ENCODE measurements at places on chromosomes 1 and 21.

DNA sequence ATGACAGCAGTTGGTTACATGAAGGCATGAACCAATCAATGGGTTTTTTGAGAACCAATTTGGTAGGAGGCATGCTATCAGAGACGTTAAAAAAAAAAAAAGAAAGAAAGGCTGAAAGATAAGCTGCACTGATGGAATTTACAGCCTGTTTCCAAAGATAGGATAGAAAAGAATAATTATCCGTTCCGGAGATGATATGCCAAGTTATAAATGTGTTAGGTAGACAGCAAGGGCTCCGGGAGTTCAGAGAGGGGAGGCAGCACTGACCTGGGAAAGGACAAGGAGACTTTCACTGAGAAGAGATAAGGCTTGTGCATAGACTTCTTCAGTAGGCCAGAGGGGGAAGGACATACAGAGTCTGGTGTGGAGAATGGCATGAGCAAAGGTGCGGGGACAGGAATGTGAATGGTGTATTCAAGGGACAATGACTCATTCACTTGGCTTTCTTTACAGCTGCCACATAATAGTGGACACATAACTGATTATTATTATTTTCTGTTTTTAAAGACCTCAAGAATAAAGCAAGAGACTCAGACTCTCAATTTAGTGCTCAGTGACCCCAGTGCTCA is 24.8 kb upstream of the ACBD6 start:
- DNase-seq: no peak

DNA sequence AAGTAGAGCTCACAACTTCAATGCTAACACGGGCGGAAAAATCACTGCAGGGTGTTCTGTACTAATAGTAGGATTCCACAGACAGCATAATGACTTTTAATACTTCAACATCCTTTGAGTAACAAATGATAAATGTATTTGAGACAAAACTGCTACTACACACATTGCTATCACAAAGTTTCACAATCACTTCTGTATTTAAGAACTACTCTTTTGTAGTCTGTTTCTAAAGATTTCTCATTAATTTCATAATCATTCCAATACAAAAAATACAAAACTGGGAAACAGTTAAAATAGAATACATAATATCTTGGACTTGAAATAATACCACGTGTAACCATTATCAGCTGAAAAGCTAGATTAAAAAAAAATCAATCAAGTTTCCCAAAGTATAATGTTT is 2.7 kb downstream of the HMGN1 start:
- DNase-seq: no peak

- DNase-seq: no peak
Measured at GRCh38 chr1:71548398-71548890, 467.6 kb upstream of the ZRANB2 start.

- no peak for DNase-seq
Measured at GRCh38 chr1:229111703-229112319, 159.1 kb upstream of the RAB4A start.

DNA sequence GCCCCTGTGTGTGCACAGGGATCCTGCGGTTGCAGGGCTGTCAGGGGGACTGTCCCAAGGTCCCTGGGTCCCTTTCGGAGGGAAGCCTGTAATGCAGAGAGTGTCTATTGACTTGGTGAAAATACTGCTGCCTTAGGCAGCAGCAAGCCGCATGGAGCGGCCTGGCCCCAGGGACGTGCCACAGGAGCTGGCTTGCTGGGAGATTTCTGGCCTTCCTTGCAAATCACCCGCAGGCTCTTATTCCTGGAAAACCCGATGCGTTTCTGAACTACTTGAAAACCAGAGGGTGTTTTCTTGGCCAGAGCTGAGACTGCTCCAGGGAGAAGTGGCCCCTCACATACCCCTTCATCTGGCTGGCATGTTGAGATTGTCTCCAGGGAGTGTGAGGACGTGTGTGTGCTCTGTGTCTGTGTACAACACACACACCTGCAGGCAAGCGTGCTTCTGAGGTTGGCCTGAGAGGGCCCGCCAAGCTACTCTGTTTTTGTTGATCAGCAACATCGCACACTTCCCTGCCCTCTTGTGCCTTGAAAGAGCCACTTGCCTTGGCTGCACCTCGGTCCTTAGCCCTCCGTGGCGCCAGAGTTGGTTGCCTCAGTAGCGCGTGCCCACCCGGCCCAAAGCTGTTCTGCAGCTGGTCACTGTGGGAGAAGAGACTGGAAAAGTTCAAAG is 10.5 kb downstream of the PRDM16 start:
- DNase-seq: no peak

DNA sequence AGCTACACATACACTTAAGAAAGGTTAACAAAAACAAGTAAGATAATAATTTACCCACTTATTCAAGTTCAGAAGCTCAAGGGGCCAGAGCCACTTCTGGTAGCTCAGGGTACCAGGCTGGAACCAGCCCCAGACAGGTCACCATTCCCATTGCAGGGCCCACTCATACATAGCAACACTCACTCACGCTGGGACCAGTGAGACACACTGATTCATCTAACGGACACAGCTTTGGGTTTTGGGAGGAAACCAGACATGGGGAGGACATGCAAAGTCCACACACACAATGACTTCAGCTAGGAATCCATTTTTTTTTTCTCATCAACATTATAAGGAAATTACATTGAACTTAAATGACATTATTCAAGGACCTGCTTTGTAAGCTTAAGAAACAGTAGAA is 169.1 kb downstream of the ZC3H11B start:
- DNase-seq: no peak

GRCh38 chr1:6912518-6912917 is 127.3 kb downstream of the CAMTA1 start:
- no peak for DNase-seq

DNA sequence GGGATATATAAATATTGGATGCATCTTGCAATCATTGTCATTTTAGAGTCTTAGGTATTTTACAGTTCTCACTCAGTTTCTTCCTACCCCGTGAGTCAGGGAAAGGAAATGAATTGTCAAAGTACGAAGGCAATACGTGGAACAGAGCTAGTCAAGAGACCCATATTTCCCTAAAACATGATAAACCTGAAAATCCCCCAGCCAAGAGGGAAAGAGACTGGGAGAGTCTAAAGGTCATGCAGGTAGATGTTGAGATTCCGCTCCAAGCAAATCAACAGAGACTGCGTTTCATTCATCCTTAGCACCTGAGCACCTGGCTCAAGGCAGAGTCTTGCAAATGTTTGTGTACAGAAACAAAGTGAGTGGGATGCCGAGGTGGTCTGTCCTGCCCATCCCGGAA is 58.0 kb downstream of the SH3GLB1 start:
- DNase-seq: no peak

DNA sequence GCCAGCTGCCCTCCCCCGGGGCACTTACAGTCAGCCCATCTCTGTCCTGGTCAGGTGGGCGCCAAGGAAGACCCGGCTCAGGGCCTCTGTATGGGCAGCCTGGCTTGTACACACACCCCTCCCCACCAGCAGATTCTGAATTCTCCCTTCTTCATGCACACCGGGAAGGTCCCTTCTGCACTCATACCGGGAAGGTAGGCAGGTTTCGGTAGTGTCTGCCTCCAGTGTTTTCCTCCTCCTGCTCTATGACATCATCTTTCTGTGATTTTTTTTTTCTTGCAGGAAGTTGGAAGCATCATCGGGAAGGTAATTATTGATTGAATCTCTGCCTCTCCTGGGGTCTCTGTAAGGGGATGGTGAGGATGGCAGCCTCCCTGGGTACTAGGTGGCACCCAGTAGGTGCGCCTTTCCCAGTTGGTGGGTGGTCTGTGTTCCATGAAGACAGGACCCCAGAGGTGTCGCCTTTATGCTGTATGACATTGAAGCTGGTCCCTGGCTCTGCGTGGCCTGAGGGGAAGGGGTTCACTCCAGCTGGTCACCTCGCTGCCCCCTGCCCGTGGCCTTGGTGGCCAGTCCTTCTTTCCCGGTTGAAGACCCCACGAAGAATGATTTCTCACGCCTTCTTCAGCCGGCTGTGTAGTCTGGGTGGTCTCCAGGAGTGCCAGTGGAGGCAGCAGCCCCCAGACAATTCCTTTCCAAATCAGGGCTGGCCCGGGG is 82.1 kb upstream of the COL6A1 start:
- no peak for DNase-seq

GRCh38 chr1:220707160-220707559 is 17.0 kb downstream of the C1orf115 start:
- no peak for DNase-seq

DNA sequence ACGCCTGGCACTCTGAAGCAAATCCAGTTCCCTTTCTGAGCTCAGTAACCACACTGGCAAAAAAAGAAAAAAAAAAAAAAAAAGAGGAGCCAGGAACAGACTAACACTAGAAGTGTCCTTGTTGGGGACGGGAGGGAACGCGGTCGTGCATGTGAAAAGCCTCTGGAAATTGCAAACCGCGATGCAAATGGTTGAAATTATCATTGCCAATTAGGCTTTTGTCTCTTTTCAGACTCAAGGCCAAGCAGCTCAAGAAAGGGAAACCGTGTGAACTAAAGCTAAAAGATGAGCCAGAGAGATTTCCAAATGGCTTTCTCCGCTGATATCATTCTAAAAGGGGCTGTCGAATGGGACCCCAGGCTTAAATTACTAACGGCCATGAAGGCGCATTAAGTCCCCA is 13.5 kb downstream of the TRABD2B start:
- DNase-seq: no peak

- no peak for DNase-seq
Measured at GRCh38 chr1:219477861-219478260, 135.0 kb downstream of the ZC3H11B start.

DNA sequence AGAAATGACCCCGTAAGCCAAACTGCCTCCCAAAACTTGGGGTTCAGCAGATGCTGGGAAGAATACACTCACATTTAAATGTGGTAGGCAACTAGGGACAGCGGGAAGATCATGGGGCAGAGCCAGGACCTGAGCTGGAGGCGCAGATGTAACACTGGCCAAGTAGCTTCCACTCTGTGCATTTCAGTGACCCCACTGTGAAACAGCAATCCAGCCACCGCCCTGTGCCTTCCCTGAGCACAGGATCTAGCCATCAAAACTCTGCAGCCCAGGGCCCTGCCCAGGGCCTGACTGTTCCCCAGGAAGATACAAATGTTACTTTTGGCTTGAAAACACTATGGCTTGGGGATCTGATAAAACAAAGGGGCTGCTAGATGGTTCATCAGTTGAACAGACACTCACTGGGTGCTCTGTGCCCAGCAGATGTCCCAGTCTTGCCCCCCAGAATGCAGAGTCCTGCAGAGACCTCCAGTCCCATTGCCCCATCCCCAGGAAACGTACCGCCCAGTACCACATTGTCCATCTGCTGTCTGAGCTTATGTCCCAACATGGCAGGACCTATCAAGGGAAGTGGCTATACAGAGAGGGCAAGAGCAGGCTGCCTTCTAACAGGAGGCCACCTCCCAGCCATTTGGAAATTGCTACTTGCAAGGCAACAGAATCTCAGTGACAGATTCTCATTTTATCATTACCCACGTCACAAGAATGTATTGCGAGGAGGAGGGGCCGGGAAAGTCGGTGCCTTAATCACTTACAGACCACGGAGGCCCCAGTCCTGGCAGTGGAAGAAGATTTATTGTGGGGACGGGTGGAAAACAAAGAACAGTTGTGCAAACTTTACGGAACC is 124.0 kb downstream of the DMRTB1 start:
- peak; percentile 11 for DNase-seq

- no peak for DNase-seq
Measured at GRCh38 chr1:186149591-186149990, 225.5 kb downstream of the TPR start.

GRCh38 chr1:216535059-216535458 is 111.8 kb upstream of the USH2A start:
- no peak for DNase-seq

DNA sequence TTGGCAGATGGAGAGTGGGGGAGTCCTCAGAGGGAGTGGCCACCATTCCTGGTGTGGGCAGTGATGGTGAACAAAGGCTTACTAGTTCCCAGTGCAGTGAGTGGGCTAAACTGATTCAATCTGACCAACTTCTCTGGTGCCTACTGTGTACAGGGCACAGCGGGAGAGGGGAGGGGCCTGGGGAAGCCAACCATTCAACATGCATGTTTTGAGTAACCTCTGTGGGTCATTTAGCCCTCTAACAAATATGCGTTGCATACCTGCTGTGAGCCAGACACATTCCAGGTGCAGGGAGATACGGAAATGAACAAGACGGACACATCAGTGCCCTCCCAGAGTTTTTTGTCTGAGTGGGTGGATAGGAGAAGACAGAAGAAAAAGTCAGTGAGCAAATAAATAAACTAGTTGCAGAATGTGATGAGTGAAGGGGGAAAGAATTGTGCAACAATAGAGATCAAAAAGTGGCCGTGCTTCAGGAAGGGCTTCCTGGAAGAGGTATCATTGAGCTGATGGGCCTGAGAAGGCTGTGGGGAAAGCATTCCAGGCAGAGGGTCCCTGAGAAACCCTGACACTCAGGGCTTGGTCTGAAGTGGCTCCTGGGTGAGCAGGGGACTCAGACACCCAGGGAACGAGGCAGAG is 78.8 kb downstream of the EPHB2 start:
- no peak for DNase-seq

DNA sequence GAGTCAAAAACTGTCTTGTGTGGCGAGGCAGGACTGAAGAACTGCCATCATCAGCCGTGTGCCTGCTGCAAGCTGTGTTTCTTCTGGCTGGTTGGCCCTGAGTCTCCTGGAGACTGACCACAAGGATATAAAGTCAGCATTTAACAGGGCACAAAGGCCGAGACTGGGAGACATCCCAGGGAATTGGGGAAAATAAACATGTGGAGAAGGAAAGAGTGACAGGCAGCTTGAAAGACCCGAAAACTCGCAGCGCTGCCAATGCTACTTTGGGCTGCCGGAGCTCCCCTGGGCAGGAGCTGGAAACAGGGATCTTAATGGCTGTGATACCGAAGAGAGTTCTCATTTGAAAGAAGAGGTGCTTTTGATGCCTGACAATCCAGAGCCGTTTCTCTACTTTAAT is 125.3 kb upstream of the HMGB4 start:
- DNase-seq: no peak

DNA sequence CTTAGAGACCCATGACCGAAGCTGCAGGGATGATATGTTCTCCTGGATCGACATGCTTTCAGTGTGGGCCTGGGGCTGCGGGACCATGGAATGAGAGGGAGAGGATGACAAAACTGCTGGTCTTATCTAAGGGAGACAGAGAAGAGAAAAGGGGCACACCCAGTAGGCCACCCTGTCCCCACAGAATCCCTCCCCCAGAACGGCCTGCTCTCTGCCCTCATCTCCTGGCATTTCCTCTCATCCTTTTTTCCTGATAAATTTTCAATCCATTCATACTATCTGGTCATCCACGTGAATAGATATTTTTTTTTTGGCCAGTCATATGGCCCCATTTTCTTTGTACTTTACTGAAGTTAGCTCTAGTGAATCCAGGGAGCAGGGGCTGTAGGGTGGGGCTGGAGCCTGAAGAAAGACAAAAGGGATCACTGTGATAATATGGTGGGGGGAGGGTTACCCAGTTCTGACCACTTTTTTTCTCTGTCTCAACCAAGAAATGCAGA is at the start of gene PKLR:
PKLR (minus strand) TSS at position 97 of the 500 bp plus-strand sequence; CDS start at position 54, 43 bp downstream.
- DNase-seq: no peak

GRCh38 chr1:20114021-20114648 is 5.2 kb downstream of the PLA2G2D start:
- no peak for DNase-seq

- DNase-seq: no peak
Measured at GRCh38 chr1:18041102-18041501, 66.5 kb upstream of the IGSF21 start.

- DNase-seq: peak; percentile 41
Measured at GRCh38 chr1:180248731-180249681, 18.9 kb downstream of the LHX4 start.
